Activated T-cell treated with anti-CD3 and anti-CD28 coated beads for 4 hours (primary cell): ENCODE measurements at places on chromosomes 5 and 9.

- DNase-seq, result no peak
These were observed 8.9 kb downstream of the OTULIN start for GRCh38 chr5:14673443-14673842.

DNA sequence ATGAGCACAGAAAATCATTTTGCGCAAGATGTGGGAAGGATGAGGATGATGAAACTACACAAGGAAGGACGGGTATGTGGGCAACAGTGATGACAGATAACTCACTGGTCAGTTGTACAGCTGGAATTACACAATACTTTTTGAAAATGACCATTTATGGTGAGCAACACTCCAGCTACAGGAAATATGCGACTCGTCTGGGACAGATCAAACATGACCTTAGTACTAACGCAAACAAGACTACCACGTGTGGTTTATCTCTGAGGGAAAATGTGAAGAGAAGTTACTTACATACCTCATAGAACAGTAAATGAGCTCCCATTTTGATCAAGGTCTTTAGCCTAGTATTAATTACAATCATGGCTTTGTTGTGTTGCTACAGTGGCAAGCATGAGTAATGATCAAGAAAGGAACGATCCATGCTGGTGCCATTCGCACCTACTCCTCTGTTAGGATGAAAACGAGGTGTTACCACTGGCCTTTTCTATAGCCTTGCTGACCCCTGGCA, 456.9 kb downstream of the BNC2 start:
- DNase-seq, result no peak

DNA sequence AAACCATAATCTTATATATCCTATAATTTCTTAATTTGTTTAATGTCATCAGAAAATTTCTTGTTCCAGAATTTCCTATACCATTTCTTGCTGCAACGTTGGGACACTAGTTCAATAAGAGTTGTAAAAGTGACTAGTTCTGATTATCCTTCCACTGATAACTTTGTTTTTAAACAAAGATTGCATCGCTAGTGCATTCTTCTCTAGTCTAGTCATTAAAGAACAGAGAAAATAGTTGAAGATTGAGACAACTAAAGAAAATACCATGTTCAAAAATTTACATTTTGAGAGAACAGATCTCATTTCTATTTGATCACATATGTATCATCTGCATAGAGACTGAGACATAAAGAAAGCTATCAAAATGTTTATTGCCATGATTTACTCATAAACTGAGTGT, 1888.2 kb downstream of the EFNA5 start:
- DNase-seq, result no peak

DNA sequence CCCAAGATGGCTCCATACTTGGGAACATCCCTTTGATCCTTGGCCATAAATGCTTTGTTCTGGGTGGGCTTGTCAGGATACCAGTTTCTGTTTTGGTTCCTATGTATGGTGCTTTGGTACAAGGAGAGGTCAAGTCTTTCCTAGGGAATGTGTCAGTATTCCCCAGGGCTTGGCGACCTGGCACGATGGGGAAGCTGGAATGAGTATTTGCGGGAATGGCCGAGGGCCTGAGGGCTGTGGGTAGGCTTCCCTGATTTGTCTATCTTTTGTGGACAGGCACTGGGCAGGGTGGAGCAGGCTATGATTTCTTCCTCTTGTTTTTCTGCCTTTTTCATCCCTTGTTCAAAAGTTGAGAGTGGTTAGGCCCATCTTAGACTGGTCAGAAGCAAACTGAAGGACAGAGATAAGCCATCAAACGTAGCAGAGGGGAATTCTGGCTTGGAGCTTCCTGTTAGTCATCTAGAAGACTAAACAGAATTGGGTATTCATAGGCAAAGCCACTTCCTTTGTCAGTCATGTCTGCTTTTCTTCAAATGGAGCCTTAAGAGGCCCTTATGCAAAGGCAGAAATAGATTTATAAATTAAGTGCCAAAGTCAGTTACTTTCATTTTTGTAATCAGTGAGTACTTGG, 13.7 kb downstream of the DOCK2 start:
- no peak for DNase-seq

DNA sequence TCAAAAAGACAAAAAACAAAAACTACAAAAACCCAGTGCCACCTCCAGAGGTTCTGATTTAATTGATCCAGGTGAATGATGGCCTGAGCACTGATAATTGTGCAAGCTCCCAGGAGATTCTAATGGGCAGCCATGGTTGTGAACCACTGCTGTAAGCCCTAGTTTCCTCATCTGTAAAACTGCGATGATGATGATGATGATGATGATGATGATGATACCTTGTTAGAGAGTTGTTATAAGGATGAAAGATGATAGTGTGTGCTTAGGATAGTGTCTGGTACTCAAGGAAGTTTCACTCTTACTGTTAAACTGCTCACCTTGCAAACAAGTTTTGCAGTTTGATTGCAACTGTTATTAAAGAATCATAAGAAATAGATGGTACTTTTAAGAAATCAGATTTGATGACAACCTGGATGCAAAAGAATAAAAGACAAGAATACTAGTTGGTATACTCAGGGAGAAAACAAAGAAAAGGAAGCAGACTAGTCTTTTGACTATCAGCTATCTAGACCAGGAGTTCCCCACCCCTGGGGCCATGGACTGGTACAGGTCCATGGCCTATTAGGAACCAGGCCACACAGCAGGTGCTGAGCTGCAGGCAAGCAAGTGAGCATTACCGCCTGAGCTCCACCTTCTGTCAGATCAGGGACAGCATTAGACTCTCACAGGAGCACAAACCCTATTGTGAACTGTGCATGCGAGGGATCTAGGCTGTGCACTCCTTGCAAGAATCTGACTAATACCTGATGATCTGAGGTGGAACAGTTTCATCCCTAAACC, 98.0 kb downstream of the OR2K2 start:
- no peak for DNase-seq

DNA sequence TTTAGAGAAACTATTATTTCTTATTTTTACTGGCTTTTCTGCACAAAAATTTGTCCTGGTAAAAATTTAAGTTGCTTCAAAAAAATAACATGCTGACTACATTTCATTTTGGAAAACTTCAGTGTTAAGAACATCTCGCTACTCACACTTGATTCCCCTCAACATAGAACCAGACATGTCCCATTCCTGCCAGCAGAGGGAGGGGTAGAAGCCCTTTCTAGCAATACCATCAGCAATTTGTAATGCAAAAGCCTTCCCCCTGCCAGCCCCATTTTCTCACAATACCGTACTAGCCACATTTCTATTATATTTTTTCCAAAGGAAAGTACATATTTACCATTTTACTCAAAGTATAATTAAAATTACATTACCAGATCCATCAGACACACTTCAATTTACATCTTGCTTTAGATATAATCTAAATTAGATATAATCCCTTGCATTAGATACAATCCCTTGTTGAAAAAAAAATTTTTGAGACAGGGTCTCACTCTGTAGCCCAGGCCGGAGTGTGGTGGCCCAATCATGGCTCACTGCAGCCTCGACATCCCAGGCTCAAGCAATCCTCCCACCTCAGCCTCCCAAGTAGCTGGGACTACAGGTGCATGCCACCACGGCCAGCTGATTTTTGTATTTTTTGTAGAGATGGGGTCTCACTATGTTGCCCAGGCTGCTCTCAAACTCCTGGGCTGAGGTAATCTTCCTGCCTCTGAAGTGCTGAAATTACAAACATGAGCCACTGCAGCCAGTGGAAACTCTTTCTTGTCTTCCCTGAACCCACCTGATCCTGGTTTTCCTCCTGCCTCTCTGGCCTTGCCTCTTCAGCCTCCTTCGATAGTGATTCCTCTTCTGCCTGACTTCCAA, 39.6 kb upstream of the IDNK start:
- DNase-seq, result no peak

GRCh38 chr5:138346889-138347288, 5.6 kb upstream of the KDM3B start:
- no peak for DNase-seq

DNA sequence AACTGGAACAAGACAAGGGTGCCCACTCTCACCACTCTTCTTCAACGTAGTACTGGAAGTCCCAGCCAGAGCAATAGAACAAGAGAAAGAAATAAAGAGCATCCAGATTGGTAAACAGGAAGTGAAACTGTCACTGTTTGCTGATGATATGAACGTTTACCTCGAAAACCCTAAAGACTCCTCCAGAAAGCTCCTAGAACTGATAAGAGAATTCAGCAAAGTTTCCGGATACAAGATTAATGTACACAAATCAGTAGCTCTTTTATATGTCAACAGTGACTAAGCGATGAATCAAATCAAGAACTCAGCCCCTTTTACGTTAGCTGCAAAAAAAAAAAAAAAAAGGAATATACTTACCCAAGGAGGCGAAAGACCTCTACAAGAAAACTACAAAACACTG, 306.6 kb downstream of the PLK2 start:
- DNase-seq, result no peak

DNA sequence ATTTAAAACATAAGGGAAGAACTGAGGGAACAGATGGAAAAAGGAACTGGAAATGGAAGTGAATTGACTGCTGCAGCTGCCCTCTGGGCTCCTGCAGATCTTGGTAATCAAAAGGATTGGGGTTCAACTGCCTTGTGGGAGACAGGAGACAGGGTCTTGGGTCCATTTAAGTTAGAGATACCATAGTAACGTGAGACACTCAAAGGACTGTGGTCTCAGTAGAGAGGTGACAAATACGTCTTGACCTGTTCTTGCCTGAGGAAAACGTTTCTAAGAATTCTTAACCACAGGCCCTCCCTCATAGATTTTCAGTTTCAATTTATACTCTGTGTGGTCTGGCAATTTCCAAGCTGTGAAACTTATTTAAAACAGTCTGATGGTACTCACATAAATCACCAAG, 100.8 kb upstream of the DHFR start:
- DNase-seq, result no peak

DNA sequence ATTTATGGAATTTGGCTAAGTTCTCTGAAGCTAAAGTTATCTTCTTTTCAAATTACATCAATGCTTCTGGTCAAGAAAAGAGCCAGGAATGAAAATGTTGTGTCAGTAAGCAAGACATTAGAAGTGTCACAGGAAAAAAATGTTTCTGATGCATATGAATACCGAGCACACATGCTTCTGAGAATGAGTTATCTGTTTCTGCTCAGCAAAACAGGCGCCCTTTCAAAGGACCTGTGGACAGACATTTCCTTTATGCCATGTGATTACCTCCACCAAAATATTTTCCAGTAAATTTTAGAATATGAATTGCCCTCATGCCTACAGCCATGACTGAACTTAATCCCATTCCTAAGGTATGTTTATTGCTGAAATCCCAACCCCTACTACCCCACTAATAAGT, 55.4 kb upstream of the RNF180 start:
- DNase-seq, result no peak

- DNase-seq, result no peak
These were observed 73.1 kb downstream of the FOXB2 start for GRCh38 chr9:77092536-77092935.

GRCh38 chr9:115985657-115986056, 167.9 kb upstream of the PAPPA start:
- no peak for DNase-seq

GRCh38 chr9:136856079-136856476, 3.9 kb downstream of the MAMDC4 start:
- DNase-seq, result no peak

GRCh38 chr9:121340676-121341392, 29.2 kb downstream of the STOM start:
- DNase-seq, result no peak

- DNase-seq, result no peak
These were observed 20.1 kb upstream of the TBC1D9B start for GRCh38 chr5:179927824-179928223.

DNA sequence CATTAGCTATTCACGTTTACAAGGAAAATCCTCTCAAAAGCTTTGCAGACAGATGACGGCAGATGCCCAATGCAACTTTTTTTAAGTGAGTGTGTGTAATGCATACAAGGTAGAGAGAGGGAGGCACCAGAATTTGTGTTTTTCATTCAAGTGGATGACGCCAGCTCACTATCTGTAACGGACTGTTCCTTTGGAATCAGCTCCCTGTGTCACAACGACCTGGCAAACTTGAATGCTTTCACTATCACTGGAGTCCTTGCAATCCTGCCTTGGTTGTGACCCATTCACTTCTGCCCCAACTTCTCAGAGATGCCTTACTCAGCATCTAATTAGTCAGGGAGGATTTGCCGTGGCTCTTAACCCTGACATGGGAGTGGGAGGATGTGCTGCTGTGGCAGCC, 148.5 kb downstream of the BNC2 start:
- no peak for DNase-seq

DNA sequence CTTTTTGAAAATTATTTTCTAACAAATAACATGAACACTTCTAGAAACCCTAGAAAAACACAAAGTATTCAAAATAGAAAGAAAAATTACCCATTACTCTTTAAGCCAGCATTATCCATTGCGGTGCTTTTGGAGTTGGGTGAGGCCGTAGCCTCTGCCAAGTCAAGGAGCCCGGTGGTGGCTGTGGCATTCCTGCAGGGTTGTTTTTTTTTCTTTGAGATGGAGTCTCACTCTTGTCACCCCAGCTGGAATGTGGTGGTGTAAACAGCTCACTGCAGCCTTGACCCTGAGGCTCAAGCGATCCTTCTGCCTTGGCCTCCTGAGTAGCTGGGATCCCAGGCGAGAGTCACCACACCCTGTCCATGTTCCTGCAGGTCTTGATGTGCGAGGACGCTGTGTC, 8.2 kb upstream of the AHRR start:
- DNase-seq, result no peak

- DNase-seq, result no peak
These were observed 56.6 kb downstream of the CFAP90 start for GRCh38 chr5:7794311-7794710.

- DNase-seq, result no peak
These were observed 6.3 kb downstream of the RMI1 start for GRCh38 chr9:83986765-83987401.
